H54 (cell line): ENCODE measurements at places on chromosomes 2 and 18.

DNA sequence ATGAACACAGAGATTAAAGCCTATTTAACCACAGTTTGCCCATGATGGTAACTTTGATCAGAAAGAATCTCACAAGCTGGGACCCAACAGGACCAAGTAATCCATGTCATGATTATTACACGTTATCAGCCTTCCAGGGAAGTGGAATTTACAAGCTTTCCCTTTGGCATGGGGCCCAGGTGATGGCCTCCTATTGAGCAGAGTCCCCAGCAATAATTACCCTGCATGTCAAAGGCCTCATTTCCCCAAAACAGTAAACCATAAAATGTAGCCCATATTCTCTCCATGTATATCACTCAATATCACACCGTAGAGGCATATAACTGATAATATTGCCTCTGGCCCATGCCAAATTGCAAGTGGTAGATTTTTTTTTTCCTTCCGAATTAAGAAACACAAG, 38.9 kb downstream of the PRKRA start:
- DNase-seq = no peak

GRCh38 chr2:16813593-16813992, 148.0 kb upstream of the CYRIA start:
- DNase-seq = no peak

DNA sequence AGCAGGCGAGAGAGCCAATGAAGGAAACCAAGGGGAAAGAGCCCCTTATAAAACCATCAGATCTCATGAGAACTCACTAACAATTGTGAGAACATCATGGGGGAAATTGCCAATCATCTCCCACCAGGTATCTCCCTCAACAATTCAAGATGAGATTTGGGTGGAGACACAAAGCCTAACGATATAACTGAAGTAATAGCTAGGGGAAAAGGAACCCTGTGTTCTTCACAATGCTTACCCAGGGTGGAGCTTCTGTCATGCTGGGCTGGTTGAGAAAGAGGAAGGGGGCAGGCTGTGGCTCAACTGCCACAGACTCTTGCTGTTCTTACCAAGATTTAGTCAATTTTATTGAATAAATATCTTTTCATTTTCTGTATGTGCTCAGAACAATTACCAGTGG, 392.1 kb upstream of the HS6ST1 start:
- no peak for DNase-seq

DNA sequence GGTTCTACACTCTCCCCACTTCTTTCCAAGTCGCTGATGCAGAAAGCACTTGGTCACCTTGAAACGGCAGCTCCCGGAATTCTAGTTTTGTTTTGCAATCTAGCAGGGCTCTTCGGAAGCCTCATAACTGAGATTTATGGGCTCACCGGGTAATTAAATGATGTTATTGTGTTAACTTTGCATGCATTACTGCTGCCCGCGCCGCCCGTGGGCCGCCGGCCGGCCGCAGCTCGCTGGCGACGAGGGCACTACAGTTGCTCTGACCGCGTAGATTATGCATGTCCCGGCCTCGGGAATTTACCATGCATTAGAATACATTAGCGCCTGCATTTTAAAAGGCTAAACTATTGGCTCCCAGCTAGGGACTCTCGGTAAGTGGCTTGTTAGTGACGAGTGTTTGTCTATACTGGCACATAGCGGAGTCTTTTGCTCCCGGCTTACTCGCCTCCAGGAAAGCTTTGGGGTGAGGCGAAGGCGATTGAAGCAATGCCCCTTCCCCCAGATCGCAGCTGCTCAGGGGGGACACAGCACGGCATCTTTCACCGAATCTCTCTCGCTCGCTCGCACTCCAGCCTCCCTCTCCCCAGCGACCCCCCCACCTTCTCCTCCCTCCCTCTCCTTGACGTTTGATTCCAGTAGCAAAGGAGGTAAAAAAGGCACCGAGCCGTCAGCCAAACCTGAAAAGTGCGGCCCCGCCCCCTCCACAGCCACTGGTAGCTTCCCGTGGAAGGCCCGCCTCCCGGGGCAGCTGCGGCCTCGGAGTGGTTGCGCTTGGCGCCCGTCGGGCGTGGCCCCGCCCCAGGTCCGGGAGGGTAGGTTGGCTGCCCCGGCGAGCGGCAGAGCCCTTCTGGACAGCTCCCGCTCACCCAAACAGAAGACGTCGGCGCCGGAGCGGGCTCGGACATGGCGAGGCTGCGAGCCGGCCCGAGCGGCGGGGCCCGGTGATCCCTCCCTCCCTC, at the start of gene ONECUT2:
TSS of gene ONECUT2 (plus strand) at position 839 of the 959 bp plus-strand sequence. CDS start 343 bp downstream, outside the sequence.
- DNase-seq = peak; percentile 99

DNA sequence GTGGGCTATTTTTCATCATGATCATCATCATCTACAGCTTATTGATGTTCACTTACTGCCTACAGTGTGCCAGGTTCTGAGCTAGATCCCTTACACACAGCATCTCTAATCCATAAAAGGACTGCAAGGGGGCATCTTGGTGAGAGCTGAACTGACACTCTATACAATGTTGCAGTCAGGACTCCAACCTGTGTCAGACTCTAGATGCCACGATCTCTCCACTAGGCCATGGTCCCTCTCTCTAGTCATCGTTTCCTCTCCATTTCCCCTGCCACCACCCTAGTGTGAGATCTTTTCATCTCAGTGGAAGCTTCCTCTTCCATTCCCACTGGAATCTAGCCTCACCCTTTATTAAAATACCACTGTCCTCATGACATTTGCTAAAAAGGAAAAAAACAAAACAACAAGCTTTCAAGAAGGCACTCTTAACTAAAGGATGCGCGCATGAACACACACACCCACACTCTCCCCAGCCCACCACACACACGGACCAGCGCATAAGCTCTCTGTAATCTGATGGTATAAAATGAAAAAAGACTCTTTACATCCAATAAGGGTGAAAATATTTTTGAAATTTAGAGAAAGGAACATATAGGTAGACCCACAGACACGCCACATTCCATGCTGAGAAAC, 93.4 kb upstream of the THOC1 start:
- no peak for DNase-seq

DNA sequence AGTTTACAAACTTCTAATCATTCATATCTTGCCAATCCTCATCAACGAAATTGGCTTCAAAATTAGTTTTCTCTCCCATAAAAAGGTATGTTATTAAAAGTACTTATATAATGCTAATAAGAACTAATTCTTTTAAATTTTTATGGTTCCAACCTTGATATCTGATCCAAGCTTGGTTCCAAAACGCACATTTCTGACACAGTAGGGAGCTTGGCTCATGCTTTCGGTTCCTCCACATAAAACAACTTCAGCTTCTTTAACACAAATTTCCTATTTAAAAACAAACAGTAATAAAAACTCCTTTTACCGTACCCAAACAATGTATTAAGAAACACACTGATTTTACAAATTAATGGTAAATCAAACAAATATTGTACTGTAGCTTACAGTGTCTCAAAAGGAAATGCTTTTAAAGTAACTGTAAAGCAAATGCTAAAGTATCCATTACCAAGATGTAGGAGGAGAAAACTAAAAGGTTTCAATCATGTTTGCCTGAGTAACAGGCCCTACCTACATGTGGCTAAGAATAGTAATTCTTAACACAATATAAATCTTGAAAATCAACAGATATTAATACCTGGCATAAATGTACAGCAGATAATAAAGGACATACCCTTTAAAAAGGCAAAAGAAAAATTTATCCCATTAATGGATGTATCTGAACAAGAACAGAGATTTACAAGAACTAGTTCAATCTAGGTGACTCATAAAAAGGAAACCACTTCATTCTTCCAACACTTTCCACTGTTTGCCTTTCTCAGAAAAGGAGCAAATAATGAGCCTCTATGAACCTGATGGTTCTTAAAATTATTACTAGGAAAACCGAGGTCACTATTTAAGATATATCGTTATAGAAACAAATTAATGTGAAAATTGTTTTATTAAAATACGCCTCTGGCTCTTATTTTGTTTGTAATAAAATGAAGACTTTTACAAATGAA, 17.5 kb downstream of the ACAA2 start:
- DNase-seq = no peak
